GM12865 (cell line): ENCODE measurements at places on chromosomes 13 and 19.

GRCh38 chr13:73429701-73430100, 370.9 kb downstream of the KLF5 start:
- no peak for DNase-seq

- DNase-seq = no peak
Measured at GRCh38 chr13:43272851-43273250, 249.5 kb downstream of the DNAJC15 start.

DNA sequence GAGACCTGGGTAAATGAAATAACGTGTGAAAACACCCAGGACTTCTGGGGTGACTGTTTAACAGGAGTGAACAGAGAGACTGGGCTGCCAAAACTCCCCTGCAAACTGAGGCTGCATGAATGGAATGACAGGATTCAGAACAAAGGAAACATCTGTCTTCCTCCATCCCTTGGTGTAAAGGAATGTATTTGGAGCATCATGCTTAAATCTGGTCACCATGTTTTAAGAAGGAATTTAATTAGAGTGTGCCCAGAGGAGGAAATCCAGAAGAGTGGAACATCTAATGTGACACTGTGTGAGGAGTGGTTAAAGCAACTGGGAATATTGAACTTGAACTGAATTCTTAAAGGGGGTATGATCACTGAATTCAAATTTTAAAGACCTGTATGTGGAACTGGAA, 437.2 kb downstream of the LIG4 start:
- no peak for DNase-seq

DNA sequence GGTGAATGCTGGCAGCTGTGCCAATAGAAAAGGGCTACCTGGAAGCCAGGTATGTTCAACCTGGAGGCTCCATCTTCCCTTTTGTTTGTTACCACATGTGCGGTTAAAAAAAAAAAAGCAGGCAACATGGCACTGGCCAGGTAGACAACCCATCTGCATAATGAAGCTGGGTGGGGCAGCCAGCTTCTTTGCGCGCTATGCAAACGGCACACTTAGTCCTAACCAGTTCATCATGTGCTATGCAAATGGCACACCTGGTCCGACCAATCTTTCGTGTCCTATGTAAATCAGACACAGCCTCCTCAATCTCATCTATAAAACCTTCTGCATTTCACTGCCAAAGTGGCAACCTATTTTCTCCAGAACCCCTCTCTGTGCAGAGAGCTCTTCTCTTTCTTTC, 11.3 kb upstream of the IGSF23 start:
- no peak for DNase-seq

DNA sequence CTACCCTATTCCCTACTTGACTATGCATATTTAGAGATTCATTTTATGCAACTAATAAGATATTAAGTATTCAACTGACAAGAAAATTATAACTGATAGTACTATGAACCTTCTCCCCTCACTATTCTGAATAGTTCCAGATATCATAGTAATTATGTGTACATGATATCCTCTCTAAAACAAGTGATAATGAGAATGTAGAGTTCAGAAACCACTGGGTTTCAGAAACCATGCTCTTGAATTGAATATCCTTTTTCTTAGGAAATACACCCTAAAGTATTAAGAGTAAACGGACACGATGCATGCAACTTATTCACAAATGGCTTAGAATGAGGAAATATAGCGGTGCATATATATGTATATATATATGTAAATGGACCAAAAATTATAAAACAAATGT, 160.9 kb downstream of the TBC1D4 start:
- DNase-seq = no peak

DNA sequence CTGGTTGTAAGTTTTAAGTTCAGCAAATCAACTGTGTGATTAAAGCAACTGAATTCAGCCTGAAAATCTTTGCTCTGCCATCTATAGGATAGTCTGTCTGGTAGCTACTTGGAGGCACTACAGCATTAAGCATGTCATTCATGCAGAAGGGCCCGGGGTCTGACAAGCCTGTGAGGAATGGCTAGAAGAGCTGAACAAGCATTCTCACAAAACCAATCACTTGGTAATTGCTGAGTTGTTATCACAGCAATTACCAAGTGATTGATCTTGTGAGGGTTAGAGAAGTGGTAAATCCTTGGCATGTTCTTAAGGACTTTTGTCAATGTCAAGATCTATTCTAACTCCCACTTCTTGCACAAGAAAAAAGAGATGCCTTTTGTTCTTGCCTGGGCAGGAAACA, 356.1 kb downstream of the FGF14 start:
- no peak for DNase-seq

GRCh38 chr19:56969759-56970178, 129.2 kb upstream of the PEG3 start:
- DNase-seq = no peak

- DNase-seq = no peak
Measured at GRCh38 chr13:67052550-67053490, 177.3 kb downstream of the PCDH9 start.

DNA sequence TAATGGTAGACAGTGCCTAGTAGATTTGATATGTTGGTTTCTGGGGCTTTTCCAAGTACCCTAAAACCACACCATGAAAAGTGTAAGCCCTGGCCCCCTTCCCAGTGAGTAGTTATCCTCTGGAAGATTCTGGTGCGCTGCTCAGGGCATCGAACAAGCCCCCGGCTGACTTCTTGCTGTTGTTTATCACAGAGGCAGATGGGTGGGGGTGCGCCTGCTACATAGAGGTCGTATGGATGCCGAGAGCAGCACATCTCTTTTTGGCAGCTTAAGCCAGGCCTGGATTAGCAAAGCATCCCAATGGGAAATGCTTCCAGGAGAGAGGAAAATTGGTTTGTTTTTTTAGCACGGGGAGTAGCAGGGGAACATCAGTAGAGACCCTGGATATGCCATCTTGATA, 26.3 kb upstream of the SPATA13 start:
- DNase-seq = no peak

DNA sequence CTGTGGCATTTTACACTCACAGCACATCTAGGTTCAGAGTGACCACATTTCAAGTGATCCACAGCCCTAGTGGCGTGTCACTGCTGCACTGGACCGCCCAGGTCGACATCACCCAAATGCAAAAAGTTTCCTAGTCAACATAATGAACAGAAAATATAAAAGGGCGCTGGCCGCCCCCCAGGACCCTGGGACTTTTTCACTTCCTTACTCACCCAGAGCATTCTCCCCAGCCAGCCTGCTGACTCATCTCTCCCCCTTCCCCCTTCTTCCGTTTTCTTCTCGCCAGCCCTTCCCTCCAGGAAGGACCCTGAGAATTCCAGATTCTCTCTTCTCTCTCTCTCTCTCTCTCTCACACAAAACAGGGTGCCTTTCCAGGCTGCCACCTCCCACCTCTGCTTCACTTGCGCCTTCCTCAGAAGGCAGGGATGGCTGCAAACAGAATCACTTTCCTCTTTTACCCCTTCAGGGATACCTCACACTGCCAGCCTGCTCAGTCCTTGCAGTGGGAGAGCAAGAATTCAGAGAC, 21.0 kb upstream of the GRWD1 start:
- DNase-seq = peak; percentile 45

GRCh38 chr19:38617764-38618589, at the start of gene MAP4K1:
Gene MAP4K1 (minus strand): TSS chr19:38617953. CDS start chr19:38617895, 58 bp downstream.
- peak; percentile 96 for DNase-seq

DNA sequence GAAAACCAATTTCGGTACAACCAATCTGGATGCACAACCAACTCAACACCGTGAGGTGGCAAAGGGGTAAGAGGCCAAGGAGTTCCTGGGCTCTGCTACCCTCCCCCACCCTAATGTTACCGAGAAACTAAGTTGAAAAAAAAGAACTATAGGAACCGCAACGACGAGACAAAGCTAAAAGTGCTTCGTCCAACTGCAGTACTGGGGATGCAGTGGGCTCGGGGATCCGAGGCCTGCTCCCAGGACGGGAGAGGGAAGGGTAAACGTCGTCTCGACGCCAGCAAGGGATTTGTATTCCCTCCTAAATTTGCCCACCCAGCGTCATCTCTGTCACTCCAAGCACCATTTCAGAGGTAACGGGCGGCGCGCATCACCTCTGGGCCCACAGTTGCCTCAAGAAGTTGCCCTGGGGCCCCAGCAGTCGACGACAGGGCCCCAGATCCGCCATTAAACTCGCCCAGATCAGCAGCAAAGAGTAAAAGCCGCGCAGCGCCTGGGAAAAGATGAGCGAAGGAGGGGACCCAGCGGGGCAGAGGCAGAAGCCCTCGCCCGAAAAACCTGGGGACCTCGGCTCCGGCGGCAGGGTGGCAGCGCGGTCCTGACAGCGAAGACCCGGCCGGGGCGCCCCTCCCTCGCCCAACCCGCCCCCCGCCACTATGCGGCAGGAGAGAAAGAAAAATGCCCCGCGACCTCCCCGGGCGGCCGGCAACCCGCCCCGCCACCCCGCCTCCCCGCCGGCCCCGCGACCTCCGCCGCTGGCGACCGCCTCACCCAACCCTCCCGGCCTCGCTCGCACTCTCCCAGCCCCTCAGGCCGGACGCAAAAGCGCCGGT, 752 bp downstream of the ZMYM5 start:
- peak; percentile 64 for DNase-seq

- no peak for DNase-seq
Measured at GRCh38 chr13:31631746-31632145, 107.6 kb upstream of the RXFP2 start.

- no peak for DNase-seq
Measured at GRCh38 chr13:35165205-35165604, 223.1 kb downstream of the NBEA start.

DNA sequence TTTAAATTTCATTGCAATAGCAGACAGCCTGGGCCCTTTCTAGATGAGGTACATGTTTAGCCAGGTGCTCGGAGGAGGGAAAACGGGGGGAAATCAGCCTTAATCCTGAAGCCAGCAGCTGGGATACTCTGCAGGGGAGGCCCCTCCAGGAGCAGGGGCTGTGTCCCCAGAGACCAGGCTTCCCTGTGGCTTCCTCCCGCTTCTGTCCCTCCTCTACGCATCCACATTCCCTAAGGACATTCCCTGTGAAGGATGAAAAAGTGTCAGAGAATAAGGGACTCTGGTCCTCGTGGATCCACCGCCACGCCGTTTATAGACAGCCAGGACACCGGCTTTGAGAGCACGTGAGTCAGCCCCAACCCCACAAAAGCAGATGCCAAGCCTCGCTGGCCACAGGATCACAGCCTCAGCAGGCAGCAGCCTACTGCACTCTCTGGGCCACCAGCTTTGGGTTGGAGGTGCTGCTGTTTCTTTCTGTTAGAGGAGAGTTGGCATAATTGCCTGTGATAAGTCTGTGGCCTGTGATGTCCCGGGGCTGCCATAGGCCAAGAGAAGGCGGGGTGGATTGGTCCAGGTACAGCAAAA, 36.7 kb upstream of the RANBP3 start:
- DNase-seq = no peak

GRCh38 chr13:26236296-26236695, 14.2 kb upstream of the RNF6 start:
- no peak for DNase-seq

GRCh38 chr13:74136084-74136658, 2.0 kb upstream of the KLF12 start:
- DNase-seq = peak; percentile 46

- DNase-seq = no peak
Measured at GRCh38 chr19:3389876-3390371, 23.5 kb downstream of the NFIC start.

DNA sequence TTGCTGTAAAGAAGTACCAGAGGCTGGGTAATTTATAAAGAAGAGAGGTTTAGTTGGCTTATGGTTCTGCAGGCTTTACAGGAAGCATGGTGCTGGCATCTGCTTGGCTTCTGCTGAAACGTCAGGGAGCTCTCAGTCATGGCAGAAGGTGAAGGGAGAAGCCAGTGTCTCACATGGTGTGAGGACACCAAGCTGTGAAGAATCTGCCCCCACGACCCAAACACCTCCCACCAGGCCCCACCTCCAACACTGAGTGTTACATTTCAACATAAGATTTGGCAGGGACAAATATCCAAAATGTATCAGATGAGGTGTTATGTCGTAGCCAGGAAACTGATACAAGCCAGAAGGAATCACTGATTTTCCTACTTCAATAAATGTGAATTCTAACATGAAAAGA, 136.5 kb downstream of the CYSLTR2 start:
- DNase-seq = no peak

GRCh38 chr19:39412867-39413271, 400 bp downstream of the PLEKHG2 start:
- no peak for DNase-seq

DNA sequence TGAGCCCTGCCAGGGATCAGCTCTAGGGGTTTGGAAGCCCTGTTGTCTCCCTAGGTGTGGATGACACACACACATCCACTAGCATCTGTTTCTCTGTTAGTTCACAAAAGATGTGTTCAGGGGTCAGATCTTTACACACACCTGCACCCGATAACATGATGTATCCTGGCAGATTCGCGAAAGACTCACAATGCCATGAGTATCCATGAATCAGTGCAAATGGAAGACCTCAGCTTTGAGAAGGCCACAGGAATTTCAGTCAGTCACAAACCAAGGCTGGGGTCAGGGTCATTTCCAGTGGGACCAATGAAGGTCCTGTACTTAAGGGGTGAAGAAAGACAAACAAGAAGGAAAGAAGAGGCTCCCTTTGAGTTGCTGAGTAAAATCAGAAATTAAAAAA, 898.2 kb downstream of the UQCRFS1 start:
- no peak for DNase-seq

DNA sequence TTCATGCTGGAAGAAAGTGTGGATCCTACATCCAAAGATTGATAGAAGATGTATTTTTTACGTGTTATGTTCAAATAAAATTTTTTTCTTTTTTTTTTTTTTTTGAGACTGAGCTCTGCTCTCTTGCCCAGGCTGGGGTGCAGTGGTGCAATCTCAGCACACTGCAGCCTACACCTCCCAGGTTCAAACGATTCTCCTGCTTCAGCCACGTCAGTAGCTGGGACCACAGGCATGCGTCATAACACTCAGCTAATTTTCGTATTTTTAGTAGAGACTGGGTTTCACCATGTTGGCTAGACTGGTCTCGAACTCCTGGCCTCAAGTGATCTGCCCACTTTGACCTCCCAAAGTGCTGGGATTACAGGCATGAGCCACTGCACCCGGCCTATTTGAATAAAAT, 65.7 kb downstream of the KLF12 start:
- DNase-seq = no peak

GRCh38 chr13:20405691-20406090, 120.0 kb downstream of the CRYL1 start:
- DNase-seq = no peak

- DNase-seq = no peak
Measured at GRCh38 chr13:112782429-112783010, 92.7 kb downstream of the ATP11A start.

DNA sequence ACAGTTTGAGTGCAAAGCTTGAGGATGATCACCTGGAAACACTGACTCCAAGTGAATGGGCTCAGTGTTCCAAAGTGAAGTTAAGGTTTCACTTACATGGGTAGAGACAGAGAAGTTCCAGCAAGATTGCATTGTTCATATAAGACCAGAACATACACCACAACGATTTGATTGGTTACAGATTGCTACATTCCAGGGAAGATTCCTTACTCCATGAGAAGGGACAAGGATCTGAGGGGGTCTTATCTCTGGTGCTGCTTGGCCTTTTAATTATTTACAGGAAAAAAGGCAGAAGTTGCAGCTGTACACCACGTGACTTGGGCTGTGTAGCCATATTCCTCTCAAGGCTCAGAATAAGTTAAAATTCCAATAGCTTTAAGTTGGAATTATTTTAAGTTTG, 12.3 kb downstream of the WDFY2 start:
- DNase-seq = no peak
